ENCODE measurements at places on chromosomes 1 and 21.

DNA sequence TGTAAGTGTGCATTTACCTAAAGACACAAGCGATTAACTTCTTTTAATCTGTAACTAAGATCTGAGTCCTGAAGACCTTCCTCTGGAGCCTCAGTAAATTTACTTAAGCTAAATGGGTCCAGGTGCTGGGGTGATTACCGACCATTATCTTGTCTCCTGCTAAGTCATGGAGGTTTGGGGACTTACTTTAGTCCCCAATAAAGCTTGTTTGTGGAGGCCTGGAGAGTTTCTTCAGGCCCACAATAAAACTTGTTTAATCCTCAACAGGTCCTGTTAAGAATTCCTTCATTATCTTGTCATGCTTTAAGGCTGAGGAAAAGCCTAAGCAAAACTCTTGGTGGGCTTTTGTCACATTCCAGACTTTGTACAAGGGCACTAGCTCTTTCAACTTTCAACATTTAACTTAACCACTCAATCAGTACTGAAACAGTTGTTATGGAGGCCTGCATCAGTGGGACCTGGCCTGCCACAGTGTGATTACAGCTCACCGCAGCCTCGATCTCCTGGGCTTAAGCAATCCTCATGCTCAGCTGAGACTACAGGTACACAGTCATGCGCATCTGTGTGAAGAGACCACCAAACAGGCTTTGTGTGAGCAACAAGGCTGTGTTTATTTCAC lies 84.0 kb downstream of the FMO4 start:
- no peak for DNase-seq

DNA sequence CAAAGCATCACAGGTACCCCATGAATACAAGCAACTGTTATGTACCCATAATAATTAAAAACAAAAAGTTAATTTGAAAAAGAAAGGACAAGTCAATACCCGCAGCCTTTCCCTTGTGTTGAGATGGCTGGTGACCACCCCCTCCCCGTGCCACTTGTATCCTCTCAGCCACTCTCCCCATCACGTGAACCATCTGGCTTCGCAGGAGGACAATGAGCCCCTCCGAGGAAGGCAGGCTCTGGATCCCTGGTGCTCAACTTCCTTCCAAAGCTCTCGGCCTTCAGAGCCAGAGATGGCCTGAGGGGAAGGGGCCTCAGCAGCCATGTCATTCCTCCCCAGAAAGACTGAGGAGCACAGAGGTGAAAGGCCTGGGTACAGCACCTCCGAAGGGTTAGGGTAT lies 120.4 kb upstream of the RAB4A start:
- DNase-seq = no peak

DNA sequence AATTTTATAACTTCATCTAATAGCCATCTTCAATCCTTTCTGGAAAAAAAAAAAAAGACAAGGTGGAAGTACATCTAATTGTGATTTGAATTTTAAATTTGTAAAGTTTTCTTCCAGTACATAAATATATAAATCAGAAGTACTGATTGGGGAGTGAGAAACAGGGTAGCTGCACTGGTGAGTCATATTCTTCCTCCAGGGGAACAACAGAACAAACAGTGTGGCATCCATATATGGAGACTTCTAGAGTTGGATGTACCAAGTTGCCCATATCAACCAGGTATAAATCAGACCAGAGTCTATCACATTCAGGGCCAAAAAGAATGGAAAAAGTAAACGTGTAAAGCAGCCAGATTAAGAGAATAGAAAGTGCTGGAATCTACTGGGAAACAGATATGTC lies 66.0 kb upstream of the NRIP1 start:
- DNase-seq = no peak

DNA sequence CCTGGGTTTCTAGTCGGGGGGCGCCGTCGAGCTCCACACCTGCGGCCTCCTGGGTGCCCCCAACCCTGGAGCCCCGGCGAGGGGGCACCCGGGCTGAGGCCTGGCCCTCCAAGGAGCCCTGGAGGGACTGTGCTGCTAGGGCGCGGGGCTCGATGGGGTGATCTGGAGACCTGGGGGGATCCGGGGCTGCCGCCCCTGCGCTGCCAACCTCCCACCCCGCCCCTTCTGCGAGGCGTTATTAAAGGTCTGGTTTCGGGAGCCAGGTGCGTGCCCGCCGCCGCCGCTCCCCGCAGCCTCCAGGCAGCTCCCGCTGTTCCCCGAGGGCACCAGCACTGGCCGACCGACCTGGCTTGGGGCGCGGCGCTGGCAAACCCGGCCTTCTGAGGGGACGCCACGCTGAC lies 746 bp upstream of the POFUT2 start:
- DNase-seq = no peak

GRCh38 chr1:186304982-186305949 lies 69.8 kb downstream of the TPR start:
- peak; percentile 32 for DNase-seq

DNA sequence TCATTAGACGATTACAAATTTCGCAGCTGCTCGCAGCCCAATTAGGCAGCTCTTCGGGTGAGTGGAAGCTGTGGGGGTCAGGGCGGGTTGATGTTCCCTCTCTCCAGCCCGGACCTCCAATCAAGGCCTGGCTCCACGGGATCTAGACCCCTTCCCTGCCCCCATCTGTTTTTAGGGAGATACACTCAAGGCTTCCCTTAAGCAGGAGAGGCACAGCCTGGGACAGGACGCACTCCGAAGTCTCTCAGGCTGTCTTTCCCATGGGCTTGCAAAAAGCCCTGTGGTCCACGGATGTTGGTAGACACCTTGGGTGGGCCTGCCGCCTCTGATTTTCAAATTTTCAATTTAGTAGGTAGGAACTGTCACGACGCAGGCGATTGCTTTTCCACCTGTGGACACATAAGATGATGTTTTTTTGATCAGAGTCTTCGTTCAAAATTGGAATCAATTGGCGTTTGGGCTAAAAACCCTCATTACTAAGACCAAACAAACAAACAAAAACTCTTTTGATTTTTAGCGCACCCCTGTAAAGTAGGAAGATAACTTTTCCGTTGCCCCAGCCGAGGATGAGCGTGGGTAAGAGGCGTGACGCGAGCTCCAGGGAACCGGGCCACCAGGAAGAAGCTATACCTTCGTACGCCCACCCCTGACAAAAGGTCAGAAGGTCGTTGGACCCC lies 2.5 kb upstream of the LHX8 start:
- DNase-seq = no peak

DNA sequence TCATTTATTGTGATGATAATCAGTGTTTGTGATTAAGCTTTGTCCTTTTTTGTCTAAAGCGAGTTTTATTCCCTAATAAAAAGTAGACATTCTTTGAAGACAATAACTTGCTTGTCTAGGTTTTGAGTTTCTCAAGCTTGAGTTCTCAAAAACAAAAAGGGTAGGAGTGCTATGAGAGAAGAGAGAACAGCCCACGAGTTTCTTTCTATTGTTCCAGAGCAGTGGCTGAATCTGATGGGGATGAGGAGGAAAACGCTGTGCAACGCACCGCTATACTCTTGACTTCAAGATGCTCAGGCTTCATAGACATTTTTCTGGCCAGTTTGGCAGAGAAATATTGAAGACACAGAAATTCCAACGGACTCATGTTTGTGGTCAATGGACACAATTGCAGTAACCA lies 669.8 kb upstream of the B3GALT2 start:
- no peak for DNase-seq

DNA sequence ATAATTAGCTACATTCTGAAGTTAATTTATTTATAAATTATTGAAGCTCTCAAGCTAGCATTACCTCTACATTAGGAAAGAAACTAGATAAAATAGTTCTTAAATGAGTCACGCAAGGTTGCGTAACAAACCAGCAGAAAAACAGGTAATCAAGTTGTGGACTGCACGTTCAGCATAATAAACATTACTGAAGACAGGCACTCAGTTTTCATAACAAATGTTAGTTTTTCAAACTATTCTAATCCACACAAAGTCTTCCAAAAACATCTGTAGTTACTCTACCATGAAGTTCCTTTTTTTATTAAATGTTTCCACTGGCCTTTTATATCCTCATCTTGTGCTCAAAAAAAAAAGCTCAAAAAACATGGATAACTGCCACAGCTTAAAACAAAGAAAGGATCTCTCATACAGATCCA lies 1.3 kb downstream of the TOR1AIP2 start:
- DNase-seq = peak; percentile 22

DNA sequence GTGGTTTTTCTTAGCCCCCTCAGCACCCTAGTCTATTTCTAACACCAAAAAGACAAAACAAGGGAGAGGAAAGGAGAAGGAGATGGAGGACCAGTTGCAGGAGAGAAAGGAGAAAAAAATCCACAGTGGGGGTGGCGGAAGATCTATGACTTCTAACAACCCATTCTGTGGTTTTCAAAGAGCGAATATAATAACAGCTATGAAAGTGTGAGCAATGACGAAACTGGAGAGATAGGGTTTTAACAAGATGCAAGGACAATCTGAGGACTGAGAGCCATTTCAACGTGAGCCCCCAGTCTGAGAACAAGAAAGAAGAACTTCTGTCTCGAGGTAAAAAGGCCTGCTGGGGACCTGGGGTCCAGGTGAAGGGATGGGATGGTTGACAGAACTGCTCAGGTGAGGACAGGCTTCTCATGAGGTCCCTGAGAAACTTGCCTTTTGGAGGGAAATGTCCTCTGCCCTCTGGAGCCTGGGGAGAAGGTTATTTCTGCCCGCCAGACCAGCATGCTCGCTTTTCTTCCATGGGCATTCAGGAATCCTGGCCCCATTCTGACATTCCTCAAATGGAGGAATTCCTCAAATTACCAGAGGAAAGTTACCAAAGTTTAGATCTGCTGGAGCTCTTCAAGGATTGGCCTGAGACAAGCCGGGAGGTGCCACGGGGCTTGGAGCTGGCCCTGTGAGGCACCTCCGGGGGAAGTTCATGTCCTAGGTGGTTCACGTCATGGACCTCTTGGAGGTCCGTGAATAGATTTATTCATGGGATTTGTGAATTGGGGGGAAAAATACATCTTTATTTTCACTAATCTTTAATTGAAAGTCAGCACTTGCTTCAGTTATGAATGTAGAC lies at the start of gene CD160:
CD160 (plus strand) TSS at position 270 of the 850 bp plus-strand sequence. CDS start 8,829 bp downstream, outside the sequence.
- DNase-seq = no peak

DNA sequence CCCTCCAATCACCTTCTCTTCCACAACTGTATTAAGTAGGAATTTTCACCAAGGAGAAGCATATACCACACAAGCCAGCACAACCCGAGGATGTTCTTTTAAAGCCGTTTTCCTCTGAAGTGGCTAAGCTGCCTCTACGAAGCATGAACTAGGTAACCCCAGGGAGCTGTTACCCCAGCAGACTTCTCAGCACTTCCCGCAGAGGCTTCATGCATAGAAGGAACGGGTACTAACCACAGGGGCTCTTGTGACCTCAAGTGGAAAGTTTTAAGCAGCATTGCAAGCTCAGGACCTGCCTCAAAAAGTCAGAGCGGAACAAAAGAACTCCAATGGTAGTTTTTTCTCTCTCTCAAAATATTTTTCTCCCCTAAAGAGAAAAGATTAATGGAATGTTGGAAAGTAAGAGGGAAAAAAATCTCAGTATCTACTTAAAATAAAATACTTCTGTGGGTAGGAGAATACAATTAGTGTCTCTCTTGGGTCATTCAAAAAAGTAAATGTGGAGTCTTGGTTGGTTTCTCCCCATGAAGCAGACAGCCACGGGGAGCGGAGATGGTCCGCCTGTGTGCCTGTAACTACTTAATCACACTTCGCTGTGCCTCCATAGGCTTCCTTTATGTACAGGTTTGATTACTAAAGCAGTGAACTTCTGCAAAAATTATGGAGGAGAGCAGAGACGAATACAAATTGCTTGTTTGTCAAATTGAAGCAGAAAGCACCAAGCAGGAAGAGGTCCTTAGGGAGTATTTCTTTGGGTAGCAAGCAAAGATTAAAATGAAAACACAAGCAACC lies 40.9 kb downstream of the STX6 start:
- DNase-seq = no peak

DNA sequence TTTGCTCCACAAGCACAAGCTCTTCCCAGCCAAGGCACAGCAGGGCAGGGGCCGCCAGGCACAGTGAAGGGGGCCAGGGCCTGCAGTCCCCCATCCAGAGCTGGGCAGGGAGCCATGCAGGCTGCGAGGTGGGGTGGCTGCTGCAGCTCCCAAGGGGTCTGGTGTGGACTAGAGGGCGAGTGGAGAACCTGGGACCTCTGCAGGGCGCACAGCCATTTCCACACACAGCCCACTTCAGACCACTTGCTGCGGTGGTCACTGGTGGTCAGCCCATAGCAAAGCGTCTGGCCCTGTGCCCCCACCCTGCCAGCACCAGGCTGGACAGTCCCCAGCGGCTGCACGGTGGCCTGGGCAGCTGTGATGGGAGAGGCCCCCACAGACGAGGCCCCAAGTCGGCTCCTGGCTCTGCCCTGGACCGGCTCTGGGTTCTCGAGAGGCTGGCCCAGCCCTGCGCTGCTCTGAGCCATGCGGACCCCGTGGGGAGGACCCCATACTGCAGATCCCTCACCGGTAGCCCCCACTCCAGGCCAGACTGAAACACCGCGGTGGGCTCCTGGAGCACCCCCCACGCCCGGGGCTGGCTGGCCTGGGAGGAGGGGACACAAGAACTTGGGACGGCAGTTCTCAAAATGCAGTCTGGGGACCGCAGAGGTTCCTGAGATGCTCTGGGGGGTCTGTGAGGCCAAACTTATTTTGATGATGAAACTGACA lies 47.1 kb upstream of the COL6A2 start:
- no peak for DNase-seq

DNA sequence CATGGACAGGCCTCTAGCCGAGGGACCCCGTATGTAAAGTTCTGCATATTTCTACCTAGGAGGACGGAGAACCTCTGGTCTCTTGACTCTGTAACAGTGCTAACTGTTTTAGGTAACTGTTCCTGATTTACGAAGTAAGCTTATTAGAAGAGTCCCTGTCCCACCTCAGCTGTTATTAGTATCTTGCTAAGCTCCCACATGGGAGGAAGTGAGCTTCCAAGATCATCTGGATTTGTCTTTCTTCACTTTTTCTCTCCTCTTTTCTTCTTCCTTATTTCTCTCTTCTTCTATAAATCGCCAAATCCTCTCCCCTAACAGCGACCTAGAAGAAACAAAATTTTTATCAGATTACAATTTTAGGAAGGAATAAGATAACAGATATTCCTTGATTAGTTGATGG lies 4.4 kb downstream of the CD53 start:
- no peak for DNase-seq

DNA sequence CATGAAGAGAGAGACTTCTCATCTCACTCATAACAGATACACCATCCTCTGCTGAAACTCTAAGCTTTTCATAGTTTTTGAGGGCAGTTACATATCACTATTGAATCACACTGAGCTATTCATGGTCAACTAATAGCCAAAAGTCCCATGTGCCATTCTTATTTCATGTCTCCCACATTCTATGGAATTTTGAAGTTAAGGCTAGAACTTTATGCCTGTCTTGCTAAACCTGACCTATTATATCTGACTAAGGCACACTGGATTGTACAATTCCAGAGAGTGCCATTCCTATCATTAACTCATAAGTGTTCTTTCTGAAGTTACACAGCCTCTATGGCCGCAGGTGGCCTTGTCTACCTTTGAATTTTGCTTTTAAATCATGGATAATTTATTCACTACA lies 254.3 kb downstream of the PTPRC start:
- no peak for DNase-seq

GRCh38 chr1:205920861-205921569 lies 22.2 kb downstream of the SLC26A9 start:
- no peak for DNase-seq
